BJ (cell line): ENCODE measurements at places on chromosomes 16 and 17. TPM values are rescaled to one million over a fixed set of nuclear protein-coding genes. Genes with fewer than 3 reads are reported as not detected.

DNA sequence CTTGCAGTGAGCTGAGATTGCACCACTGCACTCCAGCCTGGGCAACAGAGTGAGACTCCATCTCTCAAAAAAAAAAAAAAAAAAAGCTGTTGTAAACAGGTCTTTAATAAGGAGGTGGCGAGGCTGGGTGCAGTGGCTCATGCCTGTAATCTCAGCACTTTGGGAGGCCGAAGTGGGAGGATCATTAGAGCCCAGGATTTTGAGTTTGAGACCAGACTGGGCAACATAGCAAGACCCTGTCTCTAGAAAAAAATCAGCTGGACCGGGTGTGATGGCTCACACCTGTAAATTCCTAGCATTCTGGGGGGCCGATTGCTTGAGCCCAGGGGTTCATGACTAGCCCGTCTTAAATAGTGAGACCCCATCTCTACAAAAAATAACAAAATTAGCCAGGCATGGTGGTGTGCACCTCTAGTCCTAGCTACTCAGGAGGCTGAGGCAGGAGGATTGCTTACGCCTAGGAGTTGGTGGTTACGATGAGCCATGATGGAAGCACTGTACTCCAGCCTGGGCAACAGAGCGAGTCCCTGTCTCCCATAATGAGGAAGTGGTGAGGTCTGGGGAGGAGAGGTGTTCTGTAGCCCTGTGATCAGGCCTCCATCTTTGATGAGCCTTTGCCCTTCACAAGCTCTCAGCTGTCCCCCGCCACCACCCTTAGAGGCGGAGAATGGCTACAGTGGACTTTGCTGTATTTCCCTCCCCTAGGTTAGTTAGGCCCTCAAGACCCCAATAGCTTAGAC is 36.2 kb downstream of the ZNF778 start:
- no peak for DNase-seq

GRCh38 chr17:72588961-72589360 is 468.1 kb downstream of the SOX9 start:
- DNase-seq: no peak

DNA sequence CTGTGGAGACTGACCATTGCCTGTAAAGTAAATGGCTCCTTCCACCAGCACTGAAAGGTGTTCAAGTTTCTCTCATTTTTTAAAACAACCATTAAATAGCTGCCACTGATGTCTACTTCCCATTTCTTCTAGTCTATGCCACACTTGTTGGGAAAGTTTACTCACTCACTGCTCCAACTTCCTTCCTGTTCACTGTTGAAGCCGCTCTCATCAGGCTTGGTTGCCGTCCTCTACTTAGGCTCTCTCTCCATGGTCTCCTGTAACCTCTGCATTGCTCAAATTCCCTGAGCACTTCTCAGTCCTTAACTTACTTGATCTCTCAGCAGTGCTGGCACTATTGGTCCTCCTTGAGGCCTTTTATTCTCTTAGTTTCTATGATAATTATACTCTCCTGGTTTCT is 32.4 kb downstream of the SNX11 start:
- no peak for DNase-seq

GRCh38 chr17:45132572-45133463 is 503 bp upstream of the PLCD3 start:
- DNase-seq: no peak

DNA sequence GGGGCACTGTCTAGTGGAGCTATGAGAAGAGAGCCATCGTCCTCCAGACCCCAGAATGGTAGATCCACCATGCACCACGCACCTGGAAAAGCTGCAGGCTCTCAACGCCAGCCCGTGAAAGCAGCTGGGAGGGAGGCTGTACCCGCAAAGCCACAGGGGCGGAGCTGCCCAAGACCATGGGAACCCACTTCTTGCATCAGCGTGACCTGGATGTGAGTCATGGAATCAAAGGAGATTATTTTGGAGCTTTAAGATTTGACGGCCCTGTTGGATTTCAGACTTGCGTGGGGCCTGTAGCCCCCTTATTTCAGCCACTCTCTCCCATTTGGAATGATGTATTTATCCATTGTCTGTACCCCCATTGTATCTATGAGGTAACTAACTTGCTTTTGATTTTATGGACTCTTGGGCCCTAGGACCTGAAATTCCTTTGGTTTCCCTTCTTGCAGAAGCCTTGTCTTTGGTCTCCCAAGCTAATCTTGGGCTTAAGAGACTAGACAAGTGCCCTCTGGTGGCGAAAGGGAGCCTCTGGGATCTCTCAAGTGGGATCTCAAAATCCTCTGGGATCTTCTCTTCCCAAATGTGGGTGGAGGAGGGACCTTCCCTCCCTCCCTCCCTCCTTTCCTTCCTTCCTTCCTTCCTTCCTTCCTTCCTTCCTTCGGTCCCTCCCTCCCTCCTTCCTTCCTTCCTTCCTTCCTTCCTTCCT is 58.2 kb upstream of the HAPSTR1 start:
- DNase-seq: no peak

DNA sequence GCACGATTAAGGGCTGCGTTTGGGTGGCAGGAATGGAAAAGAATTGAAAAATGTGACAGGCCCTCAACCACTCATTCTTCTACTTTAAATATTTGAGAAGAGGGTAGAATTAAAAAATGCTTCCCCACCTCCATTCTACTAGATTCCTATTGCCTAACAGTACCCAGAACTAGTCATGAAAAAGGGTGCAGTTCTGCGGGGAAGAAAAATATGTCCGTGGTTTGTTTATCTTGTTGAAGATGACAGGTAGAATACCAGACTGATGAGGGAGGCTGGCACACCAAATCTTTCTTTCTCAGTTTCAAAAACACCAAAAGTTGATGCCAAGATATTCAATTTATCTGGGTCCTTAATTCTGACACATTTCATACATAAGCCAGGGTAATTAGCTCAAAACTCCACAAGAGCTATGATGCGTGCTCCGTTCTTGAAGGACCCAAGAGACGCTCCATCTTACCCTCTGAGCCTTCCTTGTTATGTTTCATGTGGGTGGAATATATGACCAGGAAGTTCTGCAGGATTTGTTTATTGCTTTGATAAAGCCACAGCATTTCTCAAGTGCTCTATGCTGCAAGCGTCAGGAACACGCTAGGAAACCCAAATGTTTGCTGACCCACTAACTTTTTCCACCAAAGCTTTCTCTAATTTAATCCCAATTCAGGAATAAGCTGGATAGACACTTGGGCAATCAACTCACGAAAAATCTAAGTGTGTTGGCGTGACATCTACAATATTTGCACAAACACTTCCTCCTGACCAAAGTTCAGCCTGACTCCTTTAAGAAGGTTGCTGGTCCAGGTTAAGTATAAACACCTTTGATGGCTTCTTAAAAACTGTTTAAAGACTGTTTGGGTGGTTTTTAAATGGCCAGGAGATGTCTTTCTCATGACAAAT is 20.6 kb upstream of the GAN start:
- no peak for DNase-seq

DNA sequence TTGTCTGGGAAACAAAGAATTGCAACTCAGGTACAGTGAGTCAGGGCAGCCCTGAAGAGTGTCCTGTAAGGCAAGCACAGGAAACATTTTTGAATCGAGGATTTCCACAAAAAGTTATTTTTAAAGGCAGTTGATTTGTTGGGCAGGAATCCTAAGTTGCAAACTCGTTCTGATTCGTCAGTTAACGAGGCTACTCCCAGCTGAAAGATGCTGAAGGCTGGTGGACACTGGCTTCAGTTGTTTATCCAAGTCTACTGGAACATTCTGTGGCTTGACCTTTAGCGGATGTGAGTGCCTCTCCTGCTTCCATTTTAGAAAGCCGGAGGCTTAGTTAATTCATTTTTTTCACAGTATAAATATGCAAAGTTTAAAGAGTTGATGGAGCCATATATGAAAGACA is 84.2 kb downstream of the KCNJ12 start:
- no peak for DNase-seq

GRCh38 chr17:72405662-72406230 is 284.9 kb downstream of the SOX9 start:
- DNase-seq: no peak

DNA sequence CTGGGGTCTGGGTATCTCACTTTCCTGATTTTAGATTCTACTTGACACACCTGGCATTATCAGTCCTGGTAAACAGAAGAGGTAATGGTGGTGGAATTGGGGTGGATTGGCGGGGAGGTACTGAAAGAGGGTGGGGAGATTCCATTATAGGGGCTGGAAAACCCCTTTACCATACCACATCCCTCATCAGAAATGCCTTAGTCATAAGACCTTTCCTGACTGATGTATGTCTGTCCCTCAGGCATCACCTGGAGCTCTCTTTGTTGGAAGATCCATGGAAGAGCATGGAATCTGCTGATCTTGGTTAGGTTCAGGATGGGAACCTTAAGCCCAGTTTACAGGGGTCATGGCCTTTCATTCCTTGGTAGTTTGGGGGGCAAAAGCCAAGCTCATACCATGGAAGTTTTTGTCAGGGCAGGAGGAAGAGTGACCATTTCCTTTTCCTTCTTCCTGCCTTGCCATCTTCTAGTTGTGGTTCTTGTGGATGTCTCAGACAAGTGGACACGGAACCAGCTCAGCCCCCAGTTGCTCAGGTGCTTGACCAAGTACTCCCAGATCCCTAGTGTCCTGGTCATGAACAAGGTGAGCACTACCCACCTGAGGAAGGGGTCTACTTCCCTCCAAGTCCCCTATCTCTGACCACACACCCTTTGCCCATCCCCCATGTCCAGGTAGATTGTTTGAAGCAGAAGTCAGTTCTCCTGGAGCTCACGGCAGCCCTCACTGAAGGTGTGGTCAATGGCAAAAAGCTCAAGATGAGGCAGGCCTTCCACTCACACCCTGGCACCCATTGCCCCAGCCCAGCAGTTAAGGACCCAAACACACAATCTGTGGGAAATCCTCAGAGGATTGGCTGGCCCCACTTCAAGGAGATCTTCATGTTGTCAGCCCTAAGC is 3.3 kb downstream of the ERAL1 start:
- no peak for DNase-seq

- DNase-seq: no peak
Measured at GRCh38 chr17:4769628-4770027, 2.1 kb upstream of the TM4SF5 start.

GRCh38 chr17:28536532-28537218 is 15.7 kb downstream of the UNC119 start:
- DNase-seq: no peak

- no peak for DNase-seq
Measured at GRCh38 chr17:77733576-77734296, 224.8 kb upstream of the TNRC6C start.

DNA sequence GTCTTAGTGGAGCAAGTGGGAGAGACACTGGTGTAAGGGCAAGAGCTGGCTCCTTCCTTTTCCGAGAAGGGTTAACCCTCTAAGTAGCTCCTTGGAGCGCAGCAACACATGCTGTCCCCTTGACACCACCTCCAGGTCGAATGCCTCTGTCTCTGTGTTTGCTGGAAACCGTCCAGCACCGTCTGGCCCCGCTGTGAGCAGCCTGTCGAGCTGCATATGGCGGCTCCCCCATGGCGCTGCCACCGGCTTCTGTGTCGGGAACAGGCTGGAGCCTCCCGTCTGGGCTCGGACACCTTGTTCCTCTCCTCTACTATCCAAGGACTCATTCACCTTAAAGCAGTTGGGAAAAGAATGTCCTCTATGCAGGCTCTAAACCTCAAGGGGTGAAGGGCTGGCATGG is 28.9 kb upstream of the WSCD1 start:
- DNase-seq: no peak

DNA sequence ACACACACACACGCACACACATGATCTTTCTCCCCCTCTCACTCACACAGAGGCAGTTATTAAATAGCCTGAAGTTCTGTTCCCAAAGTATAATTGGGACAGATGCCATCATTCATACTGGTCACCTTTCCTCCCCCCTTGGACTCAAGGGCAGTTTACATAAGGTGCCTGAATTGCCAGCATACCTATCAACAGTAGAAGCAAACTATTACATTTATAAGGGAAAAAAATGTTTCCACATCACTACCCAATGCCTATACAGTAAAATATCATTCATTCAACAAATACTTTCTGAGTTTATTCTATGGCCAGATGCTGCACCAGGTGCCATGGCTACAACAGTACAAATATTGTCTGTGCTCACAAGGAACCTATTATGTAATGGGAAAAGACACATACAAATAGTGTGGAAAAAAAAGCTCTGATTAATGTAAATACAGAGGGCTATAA is 6.3 kb downstream of the CNTD1 start:
- DNase-seq: no peak

DNA sequence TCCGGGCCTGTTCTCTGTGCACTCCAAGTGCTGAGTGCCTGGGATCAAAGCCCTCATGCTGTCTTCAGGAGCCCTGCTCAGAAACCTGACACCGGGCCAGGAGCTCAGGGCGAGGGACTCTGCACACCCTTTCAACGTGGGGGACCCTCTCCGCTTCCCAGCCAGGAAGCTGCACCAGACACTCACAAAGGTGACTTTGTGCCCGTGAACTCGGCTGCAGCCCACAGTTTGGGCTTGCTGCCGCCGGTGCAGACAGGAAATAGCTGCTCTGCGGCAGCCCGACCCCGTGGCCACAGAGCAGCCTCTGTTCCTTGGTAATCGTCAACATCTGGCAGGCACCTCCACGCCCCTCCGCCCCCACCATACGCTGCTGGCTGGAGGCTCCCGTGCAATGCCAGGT is 93.4 kb upstream of the METRNL start:
- no peak for DNase-seq

DNA sequence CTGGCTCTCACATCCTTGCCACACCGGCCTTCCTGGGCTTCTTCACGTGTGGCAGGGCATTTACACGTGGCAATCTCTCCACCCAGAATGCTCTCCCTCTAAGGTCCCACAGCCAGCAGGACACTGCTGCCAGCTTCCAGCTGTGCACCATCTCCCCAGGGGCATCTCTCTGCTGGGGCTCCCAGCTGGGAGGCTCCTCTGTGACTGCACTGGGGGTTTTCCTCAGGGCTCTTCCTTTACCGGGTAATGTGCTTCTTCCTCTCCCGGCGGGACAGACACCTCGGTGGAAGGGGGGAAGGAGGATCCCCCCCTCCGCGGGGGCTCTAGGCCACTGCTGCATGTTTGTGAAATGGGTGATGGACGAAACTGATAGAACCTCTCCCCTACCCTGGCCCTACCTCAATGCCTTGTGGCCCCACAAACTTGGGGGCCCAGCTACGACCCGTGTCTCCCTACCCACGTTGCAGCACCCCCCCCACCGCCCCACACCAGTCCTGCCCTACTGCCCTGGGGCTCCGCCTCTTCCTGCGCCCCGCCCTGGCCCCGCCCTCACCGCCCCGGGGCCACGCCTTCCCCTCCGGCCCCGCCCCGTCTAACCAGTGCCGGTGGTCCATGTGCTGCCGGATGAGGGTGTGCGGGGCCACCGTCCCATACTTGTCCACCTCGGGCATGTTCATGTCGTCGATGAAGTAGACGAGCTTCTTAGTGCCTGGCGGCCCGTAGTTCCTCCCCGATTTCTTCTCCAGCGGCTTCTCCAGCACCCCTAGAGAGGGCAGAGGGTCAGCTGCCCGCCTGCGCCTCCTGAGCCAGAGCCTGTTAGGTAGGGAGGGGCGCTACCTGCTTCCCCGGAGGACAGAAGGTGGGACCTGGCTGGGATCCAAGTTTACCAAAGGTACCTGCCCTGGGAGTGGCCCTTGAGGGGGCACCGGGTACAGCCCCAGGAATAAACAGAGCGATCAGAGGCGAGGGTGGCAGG is 92.6 kb downstream of the DNAH17 start:
- no peak for DNase-seq

Gene TMEM238L
- polyA plus RNA-seq: not detected in 2 replicates

Gene NOXO1
- polyA plus RNA-seq: 0.17 TPM in 1 of 2 replicates, not detected in the other
